A172 (cell line): ENCODE measurements at places on chromosomes 7 and 10. TPM values are rescaled to one million over a fixed set of nuclear protein-coding genes. Genes with fewer than 3 reads are reported as not detected.

CREB5 gene
- 1.4 and 3.2 TPM in 2 replicates for total RNA-seq

TMEM213 gene
- total RNA-seq: not detected in 2 replicates

TMEM178B gene
- 0.34 and 0.50 TPM in 2 replicates for total RNA-seq

- no peak for DNase-seq
Measured at GRCh38 chr7:18305866-18306265, 189.7 kb upstream of the HDAC9 start.

GRCh38 chr10:126425489-126426065, 37.3 kb upstream of the ADAM12 start:
- DNase-seq: peak; percentile 25

GRCh38 chr7:39735903-39736302, 112.5 kb downstream of the RALA start:
- peak; percentile 67 for DNase-seq

GRCh38 chr10:132924046-132924952, 18.1 kb downstream of the CFAP46 start:
- DNase-seq: no peak

DNA sequence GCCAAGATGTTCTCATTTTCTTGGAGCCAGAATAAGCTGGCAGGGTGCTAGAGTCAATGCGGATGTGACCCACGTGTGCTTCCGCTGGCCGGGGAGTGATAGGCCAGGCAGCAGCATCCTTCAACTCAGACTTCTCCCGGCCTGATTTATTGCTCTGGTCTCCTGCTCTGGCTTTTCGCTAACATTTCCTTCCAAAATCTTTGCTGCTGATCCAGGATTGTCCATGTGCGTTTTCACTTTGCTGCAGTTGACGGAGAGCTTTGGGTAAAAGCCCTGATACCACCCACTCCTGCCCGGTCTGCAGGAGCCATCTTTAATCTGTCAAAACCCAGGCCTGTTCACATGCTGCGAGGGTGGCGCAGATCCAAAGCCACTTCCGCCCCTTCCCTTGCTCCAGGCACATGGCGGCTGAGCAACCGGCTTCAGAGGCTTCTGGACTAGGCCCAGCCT, 106.8 kb downstream of the CYP26A1 start:
- peak; percentile 19 for DNase-seq

DNA sequence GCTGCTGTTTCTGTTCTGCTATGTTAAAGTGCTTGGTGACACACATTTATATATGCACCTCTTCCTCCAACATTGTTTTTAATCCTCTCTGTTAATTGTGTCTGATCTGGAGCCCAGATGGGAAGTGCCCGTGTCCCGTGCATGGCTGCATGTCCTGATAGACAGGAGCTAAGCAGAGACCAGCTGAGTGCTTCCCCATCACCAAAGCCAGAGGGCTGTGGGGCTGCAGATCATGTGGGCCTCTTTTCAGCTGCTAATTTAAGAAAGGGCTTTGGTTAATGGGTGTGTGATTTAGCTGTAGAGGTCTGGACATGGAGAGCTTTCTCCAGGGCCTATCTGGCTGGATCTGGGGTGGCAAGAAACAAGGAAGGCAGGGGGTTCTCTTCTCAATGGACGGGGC, 96.5 kb upstream of the NPS start:
- DNase-seq: no peak

DNA sequence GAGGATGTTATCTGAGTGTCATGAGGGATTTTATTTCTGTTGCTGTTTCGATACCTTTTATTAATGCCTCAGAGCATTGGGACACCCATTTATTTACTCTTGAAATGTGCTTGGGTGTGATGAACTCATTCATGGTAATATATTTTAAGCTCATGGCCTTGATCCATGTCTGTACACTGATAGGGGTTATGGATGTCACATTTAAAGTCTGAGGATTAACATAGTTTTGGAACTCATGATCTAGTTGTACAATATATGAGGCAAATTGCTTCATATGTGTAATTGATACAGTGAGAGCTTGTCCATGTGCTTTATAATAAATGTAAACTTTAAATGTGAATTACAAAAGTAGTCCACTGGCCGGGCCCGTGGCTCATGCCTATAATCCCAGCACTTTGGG, 23.0 kb upstream of the ZRANB1 start:
- no peak for DNase-seq

- DNase-seq: no peak
Measured at GRCh38 chr10:27536437-27536836, 32.3 kb downstream of the RAB18 start.

GRCh38 chr10:12121673-12122072, 7.8 kb upstream of the SEC61A2 start:
- DNase-seq: no peak
